ENCODE measurements at places on chromosomes 2 and 18. TPM values are rescaled to one million over a fixed set of nuclear protein-coding genes. Genes with fewer than 3 reads are reported as not detected.

EFEMP1 gene
- not detected for total RNA-seq

DNA sequence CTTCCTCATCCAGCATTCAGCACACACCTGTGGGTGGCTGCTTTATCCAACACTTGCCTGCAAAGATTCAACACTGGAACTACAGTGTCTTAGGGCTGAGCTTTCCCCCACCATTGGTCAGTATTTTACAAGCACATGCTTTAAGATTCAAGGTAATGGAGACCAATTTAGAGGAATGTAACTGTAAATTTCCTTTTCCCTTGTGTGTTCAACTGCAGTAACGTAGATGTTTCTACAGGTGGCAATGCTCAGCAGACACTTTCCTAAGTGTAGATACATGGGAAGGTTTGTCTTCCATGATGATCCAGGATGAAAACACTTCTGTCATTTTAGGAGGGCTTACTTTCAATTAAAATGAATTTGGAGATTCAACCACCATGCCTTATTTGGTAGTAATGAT lies 143.6 kb upstream of the PXDN start:
- DNase-seq = no peak

DNA sequence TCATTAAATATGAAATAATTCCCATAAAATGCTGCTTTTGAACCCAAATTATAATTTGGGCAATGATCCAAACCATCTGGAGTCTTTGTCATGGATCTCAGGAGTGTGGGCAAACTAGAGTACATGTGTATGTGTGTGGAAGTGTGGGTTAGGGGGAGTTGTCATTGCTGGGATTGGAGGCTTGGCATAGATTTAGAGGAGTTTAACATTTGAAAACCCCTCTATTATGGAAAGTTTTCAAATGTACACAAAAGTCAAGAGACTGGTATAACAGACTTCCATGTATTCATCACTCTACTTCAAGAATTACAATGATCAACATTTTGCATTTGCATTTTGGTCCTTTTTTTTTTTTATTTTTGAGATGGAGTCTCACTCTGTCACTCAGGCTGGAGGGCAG lies 159.1 kb downstream of the MEIS1 start:
- no peak for DNase-seq

ERBB4 gene
- not detected for total RNA-seq

- no peak for DNase-seq
Measured at GRCh38 chr2:207219676-207220501, 54.1 kb upstream of the KLF7 start.

RNF25 gene
- total RNA-seq = 36.8 TPM

- DNase-seq = no peak
Measured at GRCh38 chr18:44799907-44800421, 119.3 kb downstream of the SETBP1 start.

GRCh38 chr2:111703759-111704158 lies 180.2 kb downstream of the ANAPC1 start:
- no peak for DNase-seq

GRCh38 chr2:198546122-198546521 lies 741.7 kb downstream of the PLCL1 start:
- no peak for DNase-seq

DNA sequence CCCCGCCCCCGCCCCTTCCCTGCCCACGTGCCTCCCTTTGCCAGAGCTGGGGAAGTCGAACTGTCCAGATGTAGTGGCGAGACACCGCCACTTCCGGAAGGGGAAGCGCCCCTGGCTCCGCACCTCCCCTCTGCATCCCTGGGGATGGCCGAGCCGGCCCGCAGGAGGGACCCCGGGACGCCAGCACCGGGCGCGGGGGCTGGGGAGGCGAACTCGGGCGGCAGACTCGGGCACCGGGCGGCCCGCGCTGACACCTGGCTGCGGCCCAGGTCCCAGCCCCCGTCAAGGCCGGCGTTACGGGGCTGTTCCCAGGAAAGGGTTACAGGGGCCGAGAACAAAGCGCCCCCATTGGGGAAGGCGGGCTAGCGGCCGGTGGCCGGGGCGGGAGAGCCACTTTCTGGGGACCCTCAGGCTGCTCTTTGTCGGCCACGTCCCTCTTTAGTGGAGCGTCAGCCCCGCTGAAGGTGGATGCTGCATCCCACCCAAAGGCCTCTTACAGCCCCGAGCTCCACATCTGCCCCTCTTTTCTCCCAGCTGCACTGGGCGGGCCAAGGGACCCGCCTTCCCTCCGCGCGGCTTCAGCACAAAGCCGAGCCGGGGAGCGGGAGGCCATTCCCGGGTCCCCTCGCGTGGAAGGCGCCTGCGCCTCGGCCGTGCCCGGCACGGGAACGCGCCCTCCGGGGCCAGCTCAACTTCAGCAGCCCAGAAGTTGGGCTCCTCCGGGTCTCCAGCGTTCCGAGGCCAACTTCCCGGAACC lies 1.3 kb downstream of the SDC1 start:
- DNase-seq = no peak

- DNase-seq = no peak
Measured at GRCh38 chr2:96249654-96250053, 16.1 kb downstream of the TMEM127 start.

GRCh38 chr2:75569546-75569945 lies 8.8 kb upstream of the EVA1A start:
- DNase-seq = no peak

GRCh38 chr18:25896178-25896780 lies 194.1 kb downstream of the SS18 start:
- no peak for DNase-seq

TSPYL6 gene
- total RNA-seq = not detected

TNFAIP6 gene
- total RNA-seq = not detected

GRCh38 chr2:218009231-218009630 lies 6.4 kb upstream of the TNS1 start:
- no peak for DNase-seq

GRCh38 chr2:218860950-218861381 lies 1.4 kb downstream of the WNT6 start:
- no peak for DNase-seq

- no peak for DNase-seq
Measured at GRCh38 chr18:63971320-63972001, 1.6 kb downstream of the SERPINB8 start.

- no peak for DNase-seq
Measured at GRCh38 chr2:66437691-66438497, 3.0 kb downstream of the MEIS1 start.

MYO7B gene
- total RNA-seq = not detected

DNA sequence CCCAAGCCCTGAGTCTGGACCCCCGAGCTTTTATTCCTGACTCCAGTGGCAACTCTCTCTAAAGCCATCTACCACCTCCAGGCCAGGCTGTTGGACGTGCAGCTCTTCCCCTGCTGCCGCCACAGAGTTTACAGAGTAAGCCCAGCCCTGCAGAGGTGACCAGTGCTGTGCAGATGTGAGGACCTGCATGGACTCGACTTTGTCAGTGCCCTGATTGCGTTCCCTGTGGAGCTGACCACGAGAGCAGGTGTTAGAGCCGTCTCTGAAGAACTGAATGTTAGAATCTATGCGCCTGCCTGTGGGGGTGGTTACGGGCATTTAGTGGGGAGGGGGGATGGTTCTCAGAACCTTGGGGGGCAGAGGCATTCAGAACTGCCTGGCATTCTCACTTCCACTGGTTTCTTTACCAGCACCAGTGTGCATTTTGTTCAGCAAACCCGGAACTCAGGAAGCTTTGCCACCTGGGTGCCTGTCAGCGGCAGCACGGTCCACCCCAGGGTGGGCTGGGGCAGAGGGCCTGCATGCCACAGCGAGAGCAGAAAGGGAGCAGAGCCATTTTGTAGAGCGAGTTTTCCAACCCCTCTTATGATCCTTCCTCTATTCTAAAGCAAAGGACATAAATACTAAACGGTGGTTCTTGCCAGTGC lies 137.9 kb downstream of the KLHL29 start:
- DNase-seq = no peak

POTEJ gene
- not detected for total RNA-seq

DNA sequence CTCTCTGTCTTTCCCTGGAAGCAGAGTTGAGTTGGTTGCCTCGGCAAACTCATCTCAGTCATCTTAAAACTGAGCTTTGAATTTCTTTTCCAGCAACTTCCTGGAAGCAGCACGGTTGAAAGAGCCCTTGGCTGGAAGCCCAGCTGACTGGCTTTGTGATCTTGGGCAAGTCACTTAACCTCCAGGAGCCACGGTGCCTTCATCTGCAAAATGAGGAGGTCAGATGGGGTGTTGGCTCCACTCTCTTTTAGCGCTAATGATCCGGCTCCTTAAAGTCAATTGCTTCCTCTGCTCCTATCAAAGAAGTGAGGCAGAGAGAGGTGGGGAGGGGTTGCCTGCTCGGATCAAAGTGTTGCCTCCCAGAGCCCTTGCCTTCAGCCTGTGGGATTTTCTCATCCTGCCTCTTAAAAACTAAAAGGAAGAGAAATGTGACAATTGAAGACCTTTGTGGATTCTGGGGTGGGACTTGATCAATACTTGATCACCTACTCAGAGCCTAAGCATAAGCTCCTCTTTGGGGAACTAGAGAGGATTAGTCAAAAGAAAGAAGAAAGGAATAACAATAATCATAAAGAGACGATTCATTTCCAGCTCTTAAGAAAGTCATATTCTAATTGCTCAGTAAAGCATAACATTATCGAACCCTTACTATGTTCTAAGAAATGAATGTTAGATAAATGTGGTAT lies 86.6 kb downstream of the MYCN start:
- no peak for DNase-seq

NETO1 gene
- total RNA-seq = not detected

SOS1 gene
- 72.6 TPM for total RNA-seq

DNA sequence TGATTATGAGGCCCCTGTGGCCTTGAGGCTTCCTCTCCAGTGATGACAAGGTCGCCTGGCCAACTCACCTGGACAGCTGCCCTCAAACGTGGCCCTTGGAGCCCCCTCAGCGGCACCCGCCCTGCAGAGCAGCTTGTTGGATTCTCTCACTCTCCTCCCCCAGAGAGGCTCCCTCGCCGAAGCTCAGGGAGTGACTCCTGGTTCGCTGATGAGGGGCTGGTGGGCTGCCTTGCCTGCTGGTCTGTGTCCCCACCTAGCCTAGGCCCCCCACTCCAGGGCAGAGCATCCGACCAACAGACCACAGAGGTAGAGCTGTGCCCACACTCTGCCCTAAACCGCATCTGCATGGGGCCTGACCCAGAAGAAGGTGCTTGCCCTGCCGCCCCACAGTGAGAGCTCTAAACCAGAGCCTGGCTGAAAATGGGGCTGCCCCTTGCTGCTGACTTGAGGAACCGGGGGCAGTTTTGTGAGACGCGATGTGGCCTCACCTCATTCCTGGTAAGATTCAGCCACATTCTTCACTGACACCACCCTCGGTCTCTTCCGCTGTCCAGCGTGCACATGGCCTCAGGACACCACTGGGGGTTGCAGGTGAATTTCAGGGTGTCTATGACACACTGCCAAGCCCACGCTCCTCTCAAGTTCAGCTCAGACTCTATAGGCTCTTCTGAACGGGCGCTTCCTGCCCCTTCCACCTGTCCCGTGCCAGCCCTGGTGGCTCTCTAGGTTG lies 131.6 kb downstream of the CABLES1 start:
- no peak for DNase-seq

COA5 gene
- 29.2 TPM for total RNA-seq

RESP18 gene
- not detected for total RNA-seq

- DNase-seq = no peak
Measured at GRCh38 chr18:58608216-58608615, 20.7 kb downstream of the ALPK2 start.

DNA sequence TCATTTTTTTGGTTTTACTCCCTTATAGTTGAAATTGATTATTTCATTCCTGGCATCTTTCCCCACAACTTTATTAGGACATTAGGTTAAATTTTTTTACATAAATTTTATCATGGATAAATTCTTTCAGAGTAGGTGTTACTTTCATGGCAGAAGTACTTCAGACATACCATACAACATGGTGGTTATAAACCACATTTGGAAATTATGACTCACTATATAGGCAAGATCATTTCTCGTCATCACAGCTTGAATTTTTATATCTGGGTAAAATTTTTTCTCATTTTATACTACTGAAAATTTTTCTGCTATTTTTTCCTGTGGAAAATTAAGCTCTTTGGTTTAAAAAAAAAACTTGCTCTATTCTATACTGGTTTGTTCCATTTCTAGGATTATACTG lies 111.9 kb upstream of the COL5A2 start:
- no peak for DNase-seq

DNA sequence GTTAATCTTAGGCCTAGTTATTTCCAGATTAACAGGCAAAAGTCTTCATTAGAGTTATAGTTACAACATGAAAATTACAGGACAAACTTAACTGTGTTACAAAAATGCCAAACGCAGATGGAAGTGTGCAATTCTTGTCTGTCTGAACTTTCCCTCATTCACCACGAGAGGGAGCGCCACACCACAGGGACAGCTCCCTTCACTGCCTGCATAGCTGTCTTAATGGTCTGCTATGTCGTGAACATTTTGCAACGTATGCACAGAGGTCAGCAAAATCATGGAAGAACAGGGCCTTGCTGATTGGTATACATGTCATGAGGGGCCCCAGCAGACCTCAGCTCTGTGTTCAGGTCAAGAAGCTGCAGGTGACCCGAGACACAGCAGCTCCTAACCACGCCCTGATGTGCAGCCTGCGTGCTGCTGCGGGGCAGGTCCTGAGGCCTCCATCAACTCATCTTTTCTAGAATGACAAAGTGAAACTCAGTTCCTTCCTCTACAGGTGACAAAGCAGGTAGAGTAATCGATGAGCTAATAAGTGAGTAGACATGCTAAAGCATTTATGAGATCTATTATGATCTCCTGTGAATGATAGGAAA lies 78.8 kb upstream of the ATP8B1 start:
- peak; percentile 4 for DNase-seq

- no peak for DNase-seq
Measured at GRCh38 chr2:215695861-215696260, 260.0 kb upstream of the FN1 start.

DNA sequence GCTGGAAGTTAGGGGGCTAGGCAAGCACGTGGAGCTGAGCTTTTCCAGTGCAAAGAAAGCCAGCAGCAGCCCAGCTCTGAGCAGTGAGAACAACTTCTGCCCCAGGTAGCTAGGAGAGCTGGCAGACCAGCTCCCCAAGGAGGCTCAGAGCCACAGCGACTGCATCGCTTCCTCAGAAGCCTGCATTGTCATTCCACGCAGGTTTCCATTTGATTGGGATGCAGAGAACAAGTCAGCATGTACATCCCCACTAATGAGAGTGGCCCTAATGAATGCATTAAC lies 45.1 kb downstream of the C1QL2 start:
- no peak for DNase-seq

DNA sequence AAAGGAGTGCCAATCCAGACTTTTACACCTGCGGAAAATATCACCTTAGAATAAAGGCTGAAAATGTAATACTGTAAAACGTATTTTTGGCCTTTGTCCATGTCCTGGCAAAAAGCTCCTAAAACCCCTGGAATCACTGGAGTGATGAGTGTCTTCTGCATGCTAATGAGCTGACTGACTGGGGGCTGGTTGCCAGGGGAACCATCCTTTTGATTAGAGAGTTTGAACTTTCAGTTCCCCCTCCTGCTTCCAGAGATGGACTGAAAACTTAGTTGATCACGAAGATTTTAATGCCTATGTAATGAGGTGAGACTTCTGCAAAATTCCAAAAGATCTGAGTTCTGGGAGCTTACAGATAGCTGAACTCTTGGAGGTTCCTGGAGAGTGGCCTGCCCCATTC lies 20.5 kb downstream of the PUM2 start:
- DNase-seq = no peak

GALNT14 gene
- 0.62 TPM for total RNA-seq

CRACDL gene
- total RNA-seq = 0.27 TPM

Data from CD8-positive, alpha-beta memory T cell (primary cell).